Stimulated activated CD8-positive, alpha-beta memory T cell treated with anti-CD3 and anti-CD28 coated beads, Interleukin-7, amount 100 ng/mL, for 1 hour (primary cell): ENCODE measurements at places on chromosomes 11 and 22.

GRCh38 chr11:94211261-94211830, 82.7 kb downstream of the PANX1 start:
- no peak for DNase-seq

DNA sequence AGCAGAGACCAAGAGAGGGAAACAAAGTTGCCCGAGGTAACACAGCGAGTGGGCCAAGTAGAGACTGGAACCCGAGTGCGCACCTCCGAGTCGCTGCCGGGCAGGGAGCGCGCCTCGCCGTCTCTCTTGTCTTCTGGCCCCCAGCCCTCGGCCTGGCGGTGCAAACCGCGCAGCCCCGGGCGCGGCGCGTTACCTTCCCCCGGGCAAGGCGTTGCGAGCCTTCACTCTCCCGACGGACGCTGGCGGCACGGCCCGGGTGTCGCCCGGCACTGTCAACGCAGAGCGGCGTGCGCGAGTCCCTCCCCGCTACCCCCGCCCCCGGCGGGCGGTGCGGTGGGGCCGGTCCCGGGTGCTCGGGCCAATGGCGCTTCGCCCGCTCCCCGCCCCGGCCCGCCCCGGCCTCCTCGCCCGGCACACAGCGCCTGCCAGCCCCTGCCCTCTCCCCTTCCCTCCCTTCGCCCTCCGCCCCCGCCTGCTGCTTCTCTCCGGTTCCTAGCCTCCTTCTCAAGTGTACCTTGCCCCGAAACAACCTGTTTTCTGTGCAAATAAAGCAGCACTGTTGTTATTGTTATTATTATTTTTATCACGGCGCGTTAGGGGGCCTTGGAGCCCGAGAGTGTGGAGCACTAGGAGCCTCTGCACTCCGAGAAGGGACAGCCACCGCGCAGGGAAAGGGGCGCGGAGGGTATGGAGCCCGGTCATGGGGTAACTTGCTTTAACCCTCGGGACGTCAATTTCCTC, at the start of gene SYTL2:
Gene SYTL2 (minus strand): TSS at position 271 of the 741 bp plus-strand sequence. CDS start 53,416 bp downstream, outside the sequence.
- DNase-seq: peak; percentile 51

- no peak for DNase-seq
These were observed 69.1 kb upstream of the NTM start for GRCh38 chr11:131301306-131301705.

DNA sequence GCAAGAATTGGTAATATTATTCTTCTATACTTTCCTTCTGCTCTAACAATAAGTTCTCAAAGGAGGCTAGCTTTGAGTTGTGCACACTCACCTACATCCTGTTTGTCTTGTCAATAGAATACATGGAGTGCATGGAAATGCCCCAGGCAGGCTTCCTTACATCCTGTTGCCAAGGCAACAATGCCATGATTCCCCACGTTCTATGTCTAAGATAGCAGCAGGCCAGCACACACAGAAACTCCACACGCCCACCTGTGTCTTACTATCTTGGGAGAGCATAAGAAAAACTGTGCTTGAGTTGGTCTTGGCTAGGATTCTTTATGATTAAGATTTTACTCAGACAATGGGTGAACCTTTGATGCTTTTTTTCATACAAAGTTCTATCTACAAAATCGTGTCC, 379.2 kb downstream of the AASDHPPT start:
- DNase-seq: no peak

- no peak for DNase-seq
These were observed 17.6 kb upstream of the SCN2B start for GRCh38 chr11:118193910-118194566.

DNA sequence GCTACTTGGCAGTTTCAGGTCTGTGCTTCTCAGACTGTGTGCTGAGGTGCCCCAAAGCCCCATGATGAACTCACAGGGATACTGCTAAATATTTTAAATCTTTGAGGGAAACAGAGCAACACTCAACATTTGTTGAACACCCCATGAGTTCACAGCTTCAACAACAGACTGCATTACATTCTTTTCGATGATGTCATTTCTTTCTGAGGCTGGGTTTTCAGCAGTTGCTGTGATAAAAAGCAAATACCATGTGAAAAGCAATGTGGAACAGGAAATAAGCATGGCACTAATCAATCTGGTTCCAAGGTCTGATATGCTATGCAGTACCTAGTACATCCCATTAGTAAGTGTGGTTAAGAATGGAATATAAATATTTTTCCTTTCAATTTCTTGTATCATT, 82.7 kb downstream of the RPL27A start:
- no peak for DNase-seq

GRCh38 chr11:7533199-7534041, 19.6 kb downstream of the PPFIBP2 start:
- DNase-seq: no peak

DNA sequence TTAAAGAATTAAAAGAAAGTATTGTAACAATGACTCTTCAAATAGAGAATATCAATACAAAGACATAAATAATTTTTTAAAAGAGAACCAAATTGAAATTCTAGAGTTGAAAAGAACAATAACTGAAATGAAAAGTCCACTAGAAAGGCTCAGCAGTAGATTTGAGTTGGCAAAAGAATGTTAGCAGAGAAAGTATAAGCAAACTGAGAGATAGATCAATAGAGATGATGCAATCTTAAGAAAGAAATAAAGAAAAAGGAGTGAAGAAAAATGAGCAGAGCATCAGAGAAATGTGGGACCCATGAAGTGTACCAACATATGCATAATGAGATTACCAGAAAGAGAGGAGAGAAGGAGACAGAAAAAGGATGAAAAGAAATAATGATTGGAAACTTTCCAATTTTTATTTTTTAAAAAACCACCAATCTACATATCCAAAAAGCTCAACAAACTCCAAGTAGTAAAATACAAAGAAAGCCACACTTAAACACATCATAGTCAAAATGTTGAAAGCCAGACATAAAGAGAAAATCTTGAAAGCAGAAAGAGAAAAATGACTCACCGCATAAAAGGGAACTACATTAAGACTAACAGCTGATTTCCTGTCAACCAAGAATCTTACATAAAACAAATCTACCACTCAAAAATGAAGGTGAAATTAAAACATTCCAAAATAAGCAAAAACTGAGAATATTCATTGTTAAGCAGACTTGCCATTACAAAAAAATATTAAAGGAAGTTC, 20.9 kb downstream of the NCF4 start:
- DNase-seq: no peak
